NCI-H2081 treated with DMSO at 0.1 percent for 48 hours (cell line): ENCODE measurements at places on chromosomes 5 and 9.

GRCh38 chr5:21219251-21219650, 1231.3 kb upstream of the CDH18 start:
- no peak for DNase-seq

DNA sequence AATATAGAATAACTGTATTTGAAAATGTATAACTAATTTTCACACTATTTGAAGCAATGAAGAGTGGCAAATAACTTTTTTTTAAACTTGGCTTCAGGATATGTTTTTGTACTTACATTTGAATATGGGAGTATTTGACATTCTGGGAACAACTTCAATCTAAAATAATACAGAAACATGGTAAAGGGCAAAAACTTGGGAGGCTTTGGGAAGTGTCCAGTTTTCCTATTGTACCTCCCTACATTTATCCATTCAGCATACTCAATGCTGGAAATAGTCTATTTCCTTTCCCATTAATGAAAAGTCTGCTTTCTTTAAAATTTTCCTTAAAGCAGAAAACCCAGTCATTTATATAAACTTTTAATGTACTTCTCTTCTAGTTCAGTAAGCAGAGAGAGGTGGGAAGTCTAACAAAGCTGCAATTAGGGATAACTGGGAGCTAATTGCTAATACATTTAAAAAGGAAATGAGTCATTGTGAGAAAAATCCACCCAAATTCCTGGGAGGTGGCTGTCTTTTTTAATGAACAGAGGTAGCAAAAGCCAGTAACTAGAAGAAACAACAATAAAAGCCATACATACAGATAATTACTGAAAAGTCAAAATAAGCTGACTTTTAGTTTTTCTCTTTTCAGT, 128.8 kb downstream of the FBN2 start:
- no peak for DNase-seq

DNA sequence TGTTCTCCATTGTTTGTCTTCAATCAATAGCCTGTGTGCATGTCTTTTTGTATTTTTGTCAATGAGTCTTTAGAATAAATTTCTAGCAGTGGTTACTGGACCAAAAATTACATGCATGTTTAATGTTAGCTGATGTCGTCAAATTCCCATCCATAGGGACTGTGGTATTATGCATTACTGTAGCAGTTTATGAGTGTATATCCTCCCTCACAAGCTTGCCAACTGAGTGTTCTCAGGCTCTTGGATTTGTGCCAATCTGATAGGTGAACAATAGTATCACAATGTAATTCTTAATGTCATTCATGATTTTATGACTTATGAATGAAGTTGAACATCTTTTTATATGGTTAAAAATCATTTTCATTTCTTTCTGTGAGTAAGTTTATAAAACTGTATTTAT, 13.0 kb downstream of the SNX24 start:
- no peak for DNase-seq

DNA sequence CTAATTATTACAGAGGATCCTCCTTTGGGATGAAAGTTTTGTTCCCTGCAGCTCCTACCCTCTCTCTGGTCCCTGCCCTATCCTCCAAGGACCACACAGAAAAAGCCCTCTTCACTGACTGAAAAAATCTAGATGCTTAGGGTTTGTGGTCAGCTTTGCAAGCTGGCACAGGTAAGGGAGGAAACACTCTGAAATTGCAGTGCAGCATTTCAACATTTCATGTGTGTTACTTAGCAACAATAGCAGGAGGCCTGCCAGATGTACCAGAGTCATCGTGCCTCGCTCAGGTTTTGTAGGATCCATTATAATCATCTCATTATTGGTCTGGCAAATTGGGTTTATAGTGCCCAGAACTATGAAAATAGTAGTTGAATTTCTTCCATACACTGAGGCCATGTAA, 109.5 kb downstream of the PALM2AKAP2 start:
- no peak for DNase-seq

- DNase-seq: no peak
Measured at GRCh38 chr5:89954916-89955315, 454.6 kb downstream of the CETN3 start.

DNA sequence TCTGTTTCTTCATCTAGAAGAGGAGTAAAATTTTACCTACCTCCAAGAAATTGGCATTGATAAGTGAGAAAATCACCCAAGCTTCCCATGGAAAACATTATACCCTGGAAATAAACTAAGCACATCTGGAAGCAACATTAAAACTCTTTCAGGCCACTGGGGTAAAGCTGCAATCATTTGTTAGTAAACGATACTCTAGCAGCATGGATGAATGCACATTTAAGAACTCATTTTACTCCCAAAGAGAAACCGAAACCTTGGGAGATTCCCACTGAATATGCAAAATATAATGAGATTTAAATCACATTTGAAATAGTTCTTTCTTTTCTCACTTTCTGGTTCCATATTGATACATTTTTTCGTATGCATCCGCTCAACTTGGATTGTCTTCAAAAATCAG, 467.5 kb downstream of the EFNA5 start:
- no peak for DNase-seq

GRCh38 chr9:91884696-91885687, 65.0 kb downstream of the ROR2 start:
- DNase-seq: no peak

- no peak for DNase-seq
Measured at GRCh38 chr9:135249711-135250110, 162.2 kb downstream of the OLFM1 start.

DNA sequence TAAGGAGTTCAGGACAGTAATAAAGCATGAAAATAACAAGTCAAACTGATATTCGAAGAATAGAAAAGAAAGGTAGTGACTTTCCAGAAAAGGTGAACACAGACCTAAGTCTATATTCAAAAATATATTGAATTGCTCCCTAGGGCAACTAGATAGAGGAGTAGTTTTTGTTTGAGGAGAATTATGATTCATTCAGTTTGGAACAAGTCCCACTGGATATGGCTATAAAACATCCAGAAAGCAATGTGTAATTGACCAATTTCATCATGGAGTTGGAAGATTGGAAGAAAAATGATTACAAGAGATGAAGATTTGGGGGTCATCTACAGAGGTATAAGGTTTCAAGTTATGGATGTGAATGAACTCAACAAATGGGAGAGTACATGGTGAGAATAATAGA, 117.5 kb upstream of the ZNF462 start:
- no peak for DNase-seq

GRCh38 chr9:129252937-129253802, 75.1 kb upstream of the IER5L start:
- DNase-seq: no peak

GRCh38 chr5:39755986-39756385, 331.2 kb upstream of the DAB2 start:
- no peak for DNase-seq

GRCh38 chr5:90418214-90418613, 8.7 kb upstream of the CETN3 start:
- DNase-seq: no peak

- DNase-seq: no peak
Measured at GRCh38 chr5:180155365-180155926, 53.6 kb downstream of the RASGEF1C start.

- DNase-seq: no peak
Measured at GRCh38 chr9:136662656-136663581, at the start of gene EGFL7. EGFL7 (plus strand) TSS chr9:136662916; CDS start chr9:136668283, 5,367 bp downstream.

DNA sequence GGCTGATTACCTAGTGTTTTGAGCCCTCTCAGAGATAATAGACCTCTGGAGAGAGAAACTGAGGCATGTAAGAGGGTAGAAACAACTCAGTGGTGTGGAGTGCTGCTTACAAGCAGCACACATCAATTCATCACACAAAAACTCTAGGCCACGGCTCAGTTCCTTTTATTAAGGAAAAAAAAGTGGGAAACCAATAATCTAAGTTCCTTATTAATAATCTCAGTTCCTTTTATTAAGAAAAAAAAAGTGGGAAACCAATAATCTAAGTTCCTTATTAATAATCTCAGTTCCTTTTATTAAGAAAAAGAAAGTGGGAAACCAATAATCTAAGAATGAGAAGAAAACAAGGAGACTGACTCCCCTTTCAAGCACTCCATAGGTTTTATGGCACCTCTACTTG, 28.0 kb downstream of the TXNDC8 start:
- DNase-seq: no peak

DNA sequence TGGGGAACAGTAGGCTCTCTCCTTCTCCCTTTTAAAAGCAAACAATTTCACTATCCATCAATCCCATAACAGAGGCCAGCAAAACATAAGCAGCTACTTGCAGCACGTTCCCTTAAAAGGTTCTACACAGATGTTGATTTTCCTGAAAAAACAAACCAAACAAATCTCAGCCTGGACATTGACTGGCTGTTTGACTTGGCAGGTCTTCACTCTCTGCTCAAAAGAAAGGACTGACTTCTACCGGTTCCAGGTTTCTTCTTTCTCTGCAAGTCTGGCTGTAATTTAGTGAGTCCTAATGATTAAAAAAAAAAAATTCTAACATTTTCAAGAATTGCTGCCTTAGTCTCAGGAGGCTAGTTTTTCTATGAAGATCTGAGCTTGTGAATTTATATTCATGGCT, 203.1 kb upstream of the EFNA5 start:
- DNase-seq: peak; percentile 27

DNA sequence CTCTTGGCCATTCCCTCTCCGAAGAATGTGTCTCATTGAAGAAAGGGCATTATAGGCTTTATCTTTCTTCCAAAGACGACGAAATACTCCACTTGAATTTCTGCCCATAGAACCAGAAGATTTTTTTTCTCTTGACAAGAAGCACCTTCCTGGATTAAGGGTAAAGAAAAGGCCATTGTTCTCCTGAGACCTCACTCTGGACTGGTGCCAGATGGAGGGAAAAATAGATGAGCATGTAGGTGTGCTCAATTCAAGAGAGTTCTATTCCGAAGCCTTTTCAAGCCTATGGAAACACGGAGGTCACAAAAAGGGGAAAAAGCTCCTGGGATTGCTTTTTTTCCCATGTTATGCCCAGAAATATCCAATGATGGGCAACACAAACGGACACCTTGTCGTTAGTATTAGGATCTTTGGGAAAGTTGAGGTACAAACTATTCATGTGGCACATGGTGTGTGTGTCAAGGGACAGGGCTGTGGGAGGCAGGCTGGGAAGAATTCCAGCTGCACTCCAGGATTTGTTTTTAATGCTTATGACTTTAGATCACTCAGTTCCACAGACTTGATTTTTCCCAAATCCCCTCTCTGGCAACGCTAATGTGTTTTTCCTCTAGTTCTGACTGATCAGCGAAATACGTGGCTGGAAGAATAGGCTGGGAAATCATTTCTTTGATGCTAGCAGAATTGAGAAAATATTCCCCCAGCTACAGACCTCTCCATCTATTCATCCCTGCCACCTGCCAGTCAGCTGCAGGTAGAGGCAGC, 89.9 kb downstream of the SIL1 start:
- DNase-seq: no peak

DNA sequence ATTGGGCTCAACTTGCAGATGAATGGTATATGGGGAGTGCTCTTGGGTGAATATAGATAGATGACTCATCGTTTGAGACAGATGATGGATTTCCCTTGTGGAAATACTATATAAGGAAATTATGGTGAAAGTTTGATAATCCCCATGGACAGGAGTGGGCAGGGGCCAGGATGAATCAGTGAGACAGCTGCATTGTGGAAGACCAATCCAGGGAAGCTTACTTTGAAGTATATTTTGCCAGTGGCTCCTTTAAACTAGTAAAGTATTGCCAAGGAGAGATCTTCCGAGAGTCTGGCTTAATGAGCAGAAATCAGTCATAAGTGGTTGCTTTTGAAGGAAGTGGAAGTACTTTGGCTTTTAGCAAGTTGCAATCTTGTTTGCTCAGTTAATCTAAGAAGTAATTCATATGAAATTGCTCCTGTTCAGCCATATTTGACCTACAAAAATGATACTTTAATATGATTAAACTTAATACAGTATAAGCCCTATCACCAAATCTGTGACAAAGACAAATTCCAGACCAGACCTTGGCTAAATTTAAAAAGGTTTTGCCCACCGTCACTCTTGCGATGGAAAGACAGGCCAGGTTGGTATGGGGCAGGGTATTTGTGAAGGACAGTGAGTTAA, 9.3 kb upstream of the TNC start:
- no peak for DNase-seq
